ENCODE measurements at places on chromosomes 13 and 19.

GRCh38 chr13:24692561-24692960 is 12.4 kb downstream of the ATP12A start:
- no peak for DNase-seq
- peaks cover 18% of the 10 kb centered on the region for H3K4me1 ChIP-seq
- no peak overlapping the region for H3K4me3 ChIP-seq
- H3K36me3 ChIP-seq = no peaks in the 10 kb centered on the region
- peaks cover 4% of the 10 kb centered on the region for H3K27me3 ChIP-seq
- H3K27ac ChIP-seq = no peak overlapping the region

GRCh38 chr13:93614776-93615175 is 388.2 kb downstream of the GPC6 start:
- H3K27me3 ChIP-seq = no peaks in the 10 kb centered on the region
- H3K36me3 ChIP-seq = no peaks in the 10 kb centered on the region
- no peak overlapping the region for H3K4me3 ChIP-seq
- no peak for DNase-seq
- peaks cover 19% of the 10 kb centered on the region for H3K4me1 ChIP-seq

- H3K4me1 ChIP-seq = peaks cover 11% of the 10 kb centered on the region
- no peak overlapping the region for H3K27ac ChIP-seq
- no peaks in the 10 kb centered on the region for H3K36me3 ChIP-seq
- H3K27me3 ChIP-seq = no peaks in the 10 kb centered on the region
- no peak overlapping the region for H3K4me3 ChIP-seq
These were observed 259.9 kb downstream of the EFNB2 start for GRCh38 chr13:106275446-106276032.

- no peak overlapping the region for H3K4me3 ChIP-seq
- H3K27ac ChIP-seq = no peak overlapping the region
- DNase-seq = no peak
- peaks cover 21% of the 10 kb centered on the region for H3K27me3 ChIP-seq
These were observed 33.9 kb upstream of the FLT1 start for GRCh38 chr13:28528848-28529247.

GRCh38 chr13:22800526-22801401 is 380.0 kb upstream of the SGCG start:
- DNase-seq = no peak
- H3K27me3 ChIP-seq = no peaks in the 10 kb centered on the region
- H3K4me1 ChIP-seq = peaks cover 9% of the 10 kb centered on the region
- no peaks in the 10 kb centered on the region for H3K36me3 ChIP-seq

- DNase-seq = no peak
- no peak overlapping the region for H3K27ac ChIP-seq
- no peak overlapping the region for H3K4me3 ChIP-seq
- H3K27me3 ChIP-seq = peaks cover 25% of the 10 kb centered on the region
These were observed 109.5 kb upstream of the MBNL2 start for GRCh38 chr13:97112446-97113152.

GRCh38 chr19:2949939-2950285 is 5.1 kb upstream of the ZNF77 start:
- no peaks in the 10 kb centered on the region for H3K27me3 ChIP-seq
- H3K36me3 ChIP-seq = no peaks in the 10 kb centered on the region
- DNase-seq = no peak
- peak overlapping the region; percentile 93 for H3K27ac ChIP-seq
- peaks cover 8% of the 10 kb centered on the region for H3K4me1 ChIP-seq
- H3K4me3 ChIP-seq = peak overlapping the region; percentile 97

GRCh38 chr13:108681986-108682575 is 52.7 kb downstream of the MYO16 start:
- H3K27me3 ChIP-seq = no peaks in the 10 kb centered on the region
- no peak overlapping the region for H3K27ac ChIP-seq
- no peak overlapping the region for H3K4me3 ChIP-seq
- H3K36me3 ChIP-seq = no peaks in the 10 kb centered on the region
- H3K4me1 ChIP-seq = no peaks in the 10 kb centered on the region

DNA sequence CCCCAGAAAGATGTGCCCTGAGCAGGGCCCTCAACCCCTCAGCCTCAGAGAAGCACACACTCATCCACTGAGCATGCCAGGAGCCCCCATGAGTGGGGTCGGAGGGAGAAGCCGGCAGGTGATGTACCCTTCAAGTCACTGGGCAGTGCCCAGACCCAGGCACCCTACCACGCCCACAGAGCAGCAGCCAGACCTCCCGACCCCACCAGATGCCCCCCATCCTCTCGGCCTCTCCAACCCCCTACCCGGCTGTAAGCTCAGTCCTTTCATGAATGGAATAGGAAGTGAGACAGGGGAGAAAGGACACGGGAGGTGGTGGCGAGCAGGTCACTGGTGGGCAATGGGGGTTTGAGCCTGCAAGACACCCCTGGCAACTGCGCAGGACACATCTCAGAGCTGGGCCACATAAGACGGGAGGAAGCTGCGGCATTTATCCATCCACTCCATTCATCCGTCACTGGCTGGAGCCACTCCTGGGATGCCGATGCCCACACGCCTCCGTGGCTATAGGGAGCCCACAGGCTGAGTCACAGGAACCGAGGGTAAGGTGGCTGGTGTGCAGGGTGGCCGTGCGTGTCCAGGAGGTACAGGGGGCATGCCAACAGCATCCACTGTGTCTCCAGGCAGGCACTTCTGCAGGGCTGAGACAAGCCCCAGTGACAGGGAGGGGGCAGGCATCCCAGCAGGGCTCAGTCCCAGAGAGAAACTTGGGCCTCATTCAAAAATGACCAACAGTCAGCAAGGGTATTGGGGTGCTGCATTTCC is 23.8 kb upstream of the VSTM2B start:
- H3K27ac ChIP-seq = no peak overlapping the region
- DNase-seq = no peak
- H3K4me3 ChIP-seq = no peak overlapping the region
- H3K27me3 ChIP-seq = no peaks in the 10 kb centered on the region

DNA sequence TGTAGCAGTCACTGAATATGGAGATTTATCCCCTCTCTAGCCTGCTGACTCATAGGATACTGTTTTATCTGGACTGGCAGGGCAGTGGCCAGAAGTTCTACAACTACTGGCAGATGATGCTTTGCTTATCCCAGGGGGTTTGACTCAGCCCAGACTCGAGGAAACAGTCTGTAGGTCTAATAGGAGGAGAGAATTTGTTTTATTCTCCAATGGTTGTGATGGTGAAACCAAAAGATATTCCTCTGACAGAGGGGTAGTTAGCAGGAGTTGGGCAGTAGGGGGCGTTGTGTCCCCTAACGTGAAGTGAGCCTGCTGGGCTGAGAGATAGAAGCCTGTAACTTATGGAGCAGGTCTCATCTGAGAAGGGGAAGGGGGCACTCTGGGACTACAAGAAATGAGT is 74.9 kb downstream of the WTIP start:
- H3K27ac ChIP-seq = no peak overlapping the region
- H3K27me3 ChIP-seq = peaks cover 5% of the 10 kb centered on the region
- DNase-seq = peak; percentile 77
- H3K4me1 ChIP-seq = peaks cover 10% of the 10 kb centered on the region

- peak overlapping the region; percentile 97 for H3K27ac ChIP-seq
- peaks cover 12% of the 10 kb centered on the region for H3K4me1 ChIP-seq
- DNase-seq = no peak
- H3K36me3 ChIP-seq = peaks cover 11% of the 10 kb centered on the region
- H3K4me3 ChIP-seq = peak overlapping the region; percentile 87
- H3K27me3 ChIP-seq = no peaks in the 10 kb centered on the region
These were observed 676 bp downstream of the BRCA2 start for GRCh38 chr13:32316028-32316339.

- peaks cover 6% of the 10 kb centered on the region for H3K4me1 ChIP-seq
- no peaks in the 10 kb centered on the region for H3K27me3 ChIP-seq
- DNase-seq = no peak
- H3K4me3 ChIP-seq = no peak overlapping the region
- no peak overlapping the region for H3K27ac ChIP-seq
These were observed 220.3 kb downstream of the DNAJC15 start for GRCh38 chr13:43243711-43244110.

DNA sequence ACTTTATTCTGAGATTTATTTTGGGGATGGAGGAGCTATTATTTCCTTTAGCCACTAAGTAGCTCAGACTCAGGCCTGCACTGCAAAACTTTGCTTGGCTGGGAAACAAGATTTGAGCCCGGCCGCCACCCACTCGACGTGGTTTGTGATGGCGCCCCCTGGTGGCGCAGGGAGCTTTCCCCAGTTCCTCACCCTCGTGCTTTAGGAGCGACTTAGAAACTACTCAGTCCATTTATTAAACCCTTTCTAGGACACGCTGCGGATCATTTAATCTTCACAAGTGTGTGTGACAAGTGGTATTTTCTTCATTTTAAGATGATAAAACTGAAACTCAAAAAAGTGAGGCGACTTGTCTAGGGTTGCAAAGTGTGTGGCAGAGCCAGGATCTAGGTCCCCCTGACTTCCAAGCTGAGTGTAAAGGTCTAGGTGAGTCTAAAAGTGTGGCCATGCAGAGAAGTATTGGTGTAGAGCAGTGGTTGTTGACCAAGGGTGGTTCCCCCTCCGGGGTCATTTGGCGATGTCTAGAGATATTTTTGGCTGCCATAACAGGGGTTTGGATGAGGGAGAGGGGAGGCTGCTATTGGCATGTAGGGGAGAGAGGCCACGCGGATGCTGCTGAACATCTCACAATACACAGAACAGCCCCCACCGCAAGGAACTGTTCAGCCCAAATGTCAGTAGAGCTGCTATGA is 2.2 kb downstream of the CXCL17 start:
- no peaks in the 10 kb centered on the region for H3K36me3 ChIP-seq
- peak; percentile 85 for DNase-seq
- peaks cover 40% of the 10 kb centered on the region for H3K27me3 ChIP-seq
- H3K27ac ChIP-seq = no peak overlapping the region

- DNase-seq = no peak
- H3K4me3 ChIP-seq = no peak overlapping the region
- H3K27me3 ChIP-seq = no peaks in the 10 kb centered on the region
- peak overlapping the region; percentile 30 for H3K27ac ChIP-seq
These were observed 89.9 kb downstream of the STK24 start for GRCh38 chr13:98487016-98487415.

GRCh38 chr13:94256721-94257120 is 222.8 kb downstream of the DCT start:
- H3K4me3 ChIP-seq = no peak overlapping the region
- H3K36me3 ChIP-seq = no peaks in the 10 kb centered on the region
- H3K27me3 ChIP-seq = no peaks in the 10 kb centered on the region
- H3K27ac ChIP-seq = no peak overlapping the region

DNA sequence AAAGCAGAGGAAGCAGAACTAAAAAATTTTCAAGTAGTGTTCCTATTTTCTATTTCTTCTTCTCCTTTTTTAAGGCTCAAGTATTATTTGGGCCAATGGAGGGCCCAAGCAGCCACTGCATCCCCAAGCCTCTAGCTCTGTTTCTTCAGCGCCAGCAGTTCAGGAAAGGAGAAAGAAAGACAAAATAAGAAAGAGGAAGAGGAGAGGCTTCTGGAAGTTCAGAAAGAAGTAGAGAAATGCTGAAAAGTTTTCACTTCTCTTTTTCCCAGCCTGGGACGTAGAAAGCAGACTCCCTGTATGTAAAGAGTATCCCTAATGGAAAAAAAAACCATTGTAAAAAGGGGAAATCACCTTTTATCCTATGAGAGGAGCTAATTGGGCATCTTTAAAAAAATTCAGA is 165.5 kb upstream of the KLF12 start:
- H3K4me3 ChIP-seq = no peak overlapping the region
- no peaks in the 10 kb centered on the region for H3K36me3 ChIP-seq

- H3K4me3 ChIP-seq = no peak overlapping the region
- H3K4me1 ChIP-seq = peaks cover 3% of the 10 kb centered on the region
- H3K27me3 ChIP-seq = no peaks in the 10 kb centered on the region
- no peaks in the 10 kb centered on the region for H3K36me3 ChIP-seq
- no peak overlapping the region for H3K27ac ChIP-seq
These were observed 9.8 kb downstream of the CBY2 start for GRCh38 chr13:45711951-45712350.

- peak; percentile 78 for DNase-seq
- peaks cover 3% of the 10 kb centered on the region for H3K4me1 ChIP-seq
- no peak overlapping the region for H3K27ac ChIP-seq
- H3K36me3 ChIP-seq = no peaks in the 10 kb centered on the region
- no peaks in the 10 kb centered on the region for H3K27me3 ChIP-seq
These were observed 412.6 kb downstream of the KCTD12 start for GRCh38 chr13:76473552-76474134.

DNA sequence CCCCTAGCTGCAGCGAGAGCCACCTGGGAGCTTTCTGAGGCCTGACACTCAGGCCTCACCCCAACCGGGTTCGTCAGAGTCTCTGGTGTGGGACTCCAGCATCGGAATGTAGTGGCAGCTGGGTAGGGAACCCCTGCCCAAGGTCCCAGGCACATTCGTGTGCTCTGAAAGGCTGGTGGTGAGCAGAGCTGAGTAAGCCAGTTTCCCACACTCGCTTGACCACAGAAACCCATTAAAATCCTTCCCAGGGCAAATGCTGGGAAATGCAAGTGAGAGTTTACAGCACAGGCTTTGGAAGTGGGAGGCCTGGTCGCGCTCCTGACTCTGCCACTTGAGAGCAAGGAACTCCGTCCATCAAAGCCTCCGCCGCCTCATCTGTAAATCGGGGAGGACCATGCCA is 4.2 kb downstream of the TRAPPC6A start:
- DNase-seq = no peak
- H3K4me3 ChIP-seq = no peak overlapping the region
- H3K4me1 ChIP-seq = no peaks in the 10 kb centered on the region
- no peak overlapping the region for H3K27ac ChIP-seq

DNA sequence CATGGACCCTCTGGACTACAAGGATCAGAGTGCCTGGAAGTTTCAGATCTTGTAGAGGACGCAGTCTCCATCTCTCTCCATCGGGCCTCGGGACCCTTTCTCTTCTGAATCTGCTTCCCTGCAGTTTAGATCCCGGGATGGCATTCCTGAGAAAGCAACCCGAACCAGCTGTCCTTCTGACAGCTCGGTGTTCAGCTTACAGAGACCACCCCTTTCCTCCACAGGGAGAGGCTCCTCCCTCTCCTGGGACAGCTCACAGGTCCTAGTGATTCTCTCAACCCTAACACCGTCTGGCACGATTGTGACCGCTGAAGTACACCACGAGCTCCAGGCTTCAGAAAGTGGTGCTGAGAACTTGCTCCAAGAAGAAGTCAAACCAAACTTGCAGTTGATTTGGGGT is 18.2 kb downstream of the CRX start:
- no peaks in the 10 kb centered on the region for H3K27me3 ChIP-seq
- H3K27ac ChIP-seq = peak overlapping the region; percentile 92
- H3K36me3 ChIP-seq = no peaks in the 10 kb centered on the region
- peak; percentile 56 for DNase-seq
- peaks cover 26% of the 10 kb centered on the region for H3K4me1 ChIP-seq
- peak overlapping the region; percentile 33 for H3K4me3 ChIP-seq

DNA sequence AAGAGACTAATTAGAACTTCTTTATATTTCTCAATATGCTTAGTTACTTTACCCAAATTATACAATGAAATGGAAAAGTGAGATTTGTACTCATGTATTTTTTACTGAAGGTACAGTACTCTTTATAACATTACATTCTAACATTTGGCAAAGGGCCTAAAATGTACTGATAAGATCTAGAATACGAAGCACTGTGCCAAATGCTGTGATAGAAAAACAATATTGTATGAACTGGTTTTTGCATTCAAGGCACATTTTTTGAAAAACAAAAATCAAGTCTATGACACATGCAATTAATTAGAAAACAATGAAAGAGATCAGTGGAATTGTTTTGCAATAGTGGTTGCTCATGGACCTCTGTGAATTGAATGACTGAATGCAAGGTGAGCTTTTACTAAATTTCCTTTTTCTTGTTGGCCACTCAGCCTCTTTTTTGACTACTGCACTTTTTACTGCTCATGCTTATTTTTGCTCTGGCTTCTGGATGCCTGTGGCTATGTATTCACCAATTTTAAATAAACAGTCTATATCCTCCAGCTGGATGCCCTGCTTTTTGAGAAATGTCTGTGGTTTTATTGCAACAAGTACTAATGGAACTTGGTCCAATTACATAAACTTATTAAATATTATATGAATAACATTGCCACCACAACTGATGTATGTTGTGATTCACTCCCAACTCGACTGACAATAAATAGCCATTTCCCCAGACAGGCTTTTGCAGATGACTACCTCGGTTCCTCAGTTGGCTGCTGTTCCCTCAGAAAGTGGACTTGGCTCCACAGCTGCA is 41.4 kb upstream of the OBI1 start:
- no peaks in the 10 kb centered on the region for H3K36me3 ChIP-seq
- DNase-seq = no peak
- H3K4me1 ChIP-seq = no peaks in the 10 kb centered on the region
